Kidney (tissue), 22 donors: ENCODE measurements at places on chromosomes 13 and 19.

- H3K4me3 ChIP-seq, result peak overlapping the region; percentile 83
- no peaks in the 10 kb centered on the region for H3K4me1 ChIP-seq
- peak overlapping the region; percentile 95 for H3K27ac ChIP-seq
- H3K27me3 ChIP-seq, result no peaks in the 10 kb centered on the region
- H3K36me3 ChIP-seq, result no peaks in the 10 kb centered on the region
Observed at GRCh38 chr19:18388960-18389725, 3.2 kb downstream of the GDF15 start.

GRCh38 chr13:50612717-50613116, 230.8 kb downstream of the DLEU7 start:
- no peak overlapping the region for H3K27ac ChIP-seq
- H3K4me3 ChIP-seq, result no peak overlapping the region
- no peak for DNase-seq
- H3K4me1 ChIP-seq, result no peaks in the 10 kb centered on the region
- H3K27me3 ChIP-seq, result no peaks in the 10 kb centered on the region
- H3K36me3 ChIP-seq, result no peaks in the 10 kb centered on the region

DNA sequence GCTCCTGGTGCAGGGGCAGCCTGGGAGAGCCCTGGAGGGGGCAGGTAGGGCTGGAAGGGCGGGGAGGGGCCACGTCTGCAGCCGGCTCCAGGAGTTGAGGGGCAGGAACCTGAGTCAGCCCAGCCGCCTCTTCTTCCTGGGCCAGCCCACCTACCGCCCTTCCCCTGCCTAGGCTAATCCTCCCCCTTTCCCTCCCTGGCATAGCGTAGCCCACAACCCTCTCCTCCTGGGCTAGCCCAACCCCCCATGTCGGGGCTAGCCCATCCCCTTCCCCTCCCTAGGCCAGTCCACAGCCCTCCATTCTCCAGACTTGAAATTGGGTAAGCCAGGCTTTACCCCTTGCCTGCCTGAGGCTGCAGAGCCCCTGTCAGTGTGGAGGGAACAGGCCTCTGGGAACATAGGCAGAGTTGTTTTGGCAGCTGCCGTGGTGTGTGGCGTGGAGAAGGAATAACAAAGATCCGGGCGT, 20.6 kb upstream of the WDR18 start:
- H3K27ac ChIP-seq, result no peak overlapping the region
- H3K4me3 ChIP-seq, result no peak overlapping the region
- H3K36me3 ChIP-seq, result peaks cover 7% of the 10 kb centered on the region
- no peaks in the 10 kb centered on the region for H3K4me1 ChIP-seq

- no peaks in the 10 kb centered on the region for H3K27me3 ChIP-seq
- H3K36me3 ChIP-seq, result no peaks in the 10 kb centered on the region
- peaks cover 57% of the 10 kb centered on the region for H3K4me1 ChIP-seq
- no peak overlapping the region for H3K4me3 ChIP-seq
Observed at GRCh38 chr13:46575301-46575771, 22.4 kb downstream of the LRCH1 start.

DNA sequence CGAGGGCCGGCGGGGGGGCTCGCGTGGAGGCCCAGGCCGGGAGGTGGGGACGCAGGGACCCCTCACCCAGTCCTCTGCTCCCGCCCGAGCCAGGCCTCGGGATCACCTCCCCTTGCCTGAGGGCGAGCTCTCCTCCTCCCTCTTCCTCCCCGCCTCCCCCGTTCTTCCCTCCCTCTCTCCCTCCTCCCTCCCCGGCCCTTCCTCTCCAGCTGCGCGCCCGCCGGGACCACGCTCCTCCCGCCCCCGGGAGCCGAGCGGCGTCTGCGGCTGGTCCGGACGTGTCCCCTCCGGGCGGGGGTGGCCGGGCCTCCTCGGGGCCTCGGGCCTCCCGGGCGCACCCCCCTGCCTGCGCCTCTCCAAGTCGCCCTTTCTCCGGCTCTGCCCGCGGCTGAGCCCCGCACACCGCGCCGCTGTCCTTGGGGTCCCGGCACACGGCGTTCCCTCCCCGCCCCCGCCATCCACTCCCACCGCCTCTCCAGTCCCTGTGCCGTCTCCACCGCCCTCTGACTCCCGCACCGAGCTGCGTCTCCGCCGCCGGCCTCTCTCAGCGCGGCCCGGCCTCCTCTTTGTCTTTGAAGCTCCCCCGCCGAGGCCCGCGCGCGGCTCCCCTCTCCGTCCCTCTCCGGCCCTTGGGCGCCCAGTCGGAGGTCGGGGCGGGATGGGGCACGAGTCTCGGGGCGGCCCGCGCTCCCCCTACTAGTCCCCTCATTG, 5.7 kb downstream of the SOX1 start:
- H3K4me3 ChIP-seq, result no peak overlapping the region
- no peak overlapping the region for H3K27ac ChIP-seq
- no peaks in the 10 kb centered on the region for H3K36me3 ChIP-seq
- peak; percentile 82 for DNase-seq
- peaks cover 68% of the 10 kb centered on the region for H3K27me3 ChIP-seq
- H3K4me1 ChIP-seq, result no peaks in the 10 kb centered on the region

- H3K27me3 ChIP-seq, result no peaks in the 10 kb centered on the region
- no peak for DNase-seq
- H3K4me1 ChIP-seq, result no peaks in the 10 kb centered on the region
Observed at GRCh38 chr13:43864921-43865320, 14.6 kb downstream of the CCDC122 start.

- H3K27me3 ChIP-seq, result no peaks in the 10 kb centered on the region
- no peak overlapping the region for H3K27ac ChIP-seq
- DNase-seq, result no peak
- H3K4me1 ChIP-seq, result no peaks in the 10 kb centered on the region
- no peaks in the 10 kb centered on the region for H3K36me3 ChIP-seq
Observed at GRCh38 chr19:53085496-53085895, 17.7 kb downstream of the ZNF160 start.

GRCh38 chr13:34164582-34164981, 346.6 kb downstream of the RFC3 start:
- H3K4me1 ChIP-seq, result no peaks in the 10 kb centered on the region
- DNase-seq, result peak; percentile 41
- H3K27ac ChIP-seq, result no peak overlapping the region
- H3K4me3 ChIP-seq, result no peak overlapping the region
- H3K36me3 ChIP-seq, result no peaks in the 10 kb centered on the region

GRCh38 chr13:33932769-33933406, 114.9 kb downstream of the RFC3 start:
- no peaks in the 10 kb centered on the region for H3K36me3 ChIP-seq
- no peaks in the 10 kb centered on the region for H3K4me1 ChIP-seq
- no peaks in the 10 kb centered on the region for H3K27me3 ChIP-seq
- no peak overlapping the region for H3K4me3 ChIP-seq
- DNase-seq, result no peak

GRCh38 chr13:83568019-83568418, 314.3 kb downstream of the SLITRK1 start:
- no peak overlapping the region for H3K4me3 ChIP-seq
- no peak overlapping the region for H3K27ac ChIP-seq
- H3K36me3 ChIP-seq, result no peaks in the 10 kb centered on the region
- DNase-seq, result no peak
- no peaks in the 10 kb centered on the region for H3K4me1 ChIP-seq

GRCh38 chr19:44865196-44865767, 19.2 kb downstream of the NECTIN2 start:
- H3K4me1 ChIP-seq, result no peaks in the 10 kb centered on the region
- no peak overlapping the region for H3K4me3 ChIP-seq
- no peaks in the 10 kb centered on the region for H3K27me3 ChIP-seq
- peaks cover 8% of the 10 kb centered on the region for H3K36me3 ChIP-seq

DNA sequence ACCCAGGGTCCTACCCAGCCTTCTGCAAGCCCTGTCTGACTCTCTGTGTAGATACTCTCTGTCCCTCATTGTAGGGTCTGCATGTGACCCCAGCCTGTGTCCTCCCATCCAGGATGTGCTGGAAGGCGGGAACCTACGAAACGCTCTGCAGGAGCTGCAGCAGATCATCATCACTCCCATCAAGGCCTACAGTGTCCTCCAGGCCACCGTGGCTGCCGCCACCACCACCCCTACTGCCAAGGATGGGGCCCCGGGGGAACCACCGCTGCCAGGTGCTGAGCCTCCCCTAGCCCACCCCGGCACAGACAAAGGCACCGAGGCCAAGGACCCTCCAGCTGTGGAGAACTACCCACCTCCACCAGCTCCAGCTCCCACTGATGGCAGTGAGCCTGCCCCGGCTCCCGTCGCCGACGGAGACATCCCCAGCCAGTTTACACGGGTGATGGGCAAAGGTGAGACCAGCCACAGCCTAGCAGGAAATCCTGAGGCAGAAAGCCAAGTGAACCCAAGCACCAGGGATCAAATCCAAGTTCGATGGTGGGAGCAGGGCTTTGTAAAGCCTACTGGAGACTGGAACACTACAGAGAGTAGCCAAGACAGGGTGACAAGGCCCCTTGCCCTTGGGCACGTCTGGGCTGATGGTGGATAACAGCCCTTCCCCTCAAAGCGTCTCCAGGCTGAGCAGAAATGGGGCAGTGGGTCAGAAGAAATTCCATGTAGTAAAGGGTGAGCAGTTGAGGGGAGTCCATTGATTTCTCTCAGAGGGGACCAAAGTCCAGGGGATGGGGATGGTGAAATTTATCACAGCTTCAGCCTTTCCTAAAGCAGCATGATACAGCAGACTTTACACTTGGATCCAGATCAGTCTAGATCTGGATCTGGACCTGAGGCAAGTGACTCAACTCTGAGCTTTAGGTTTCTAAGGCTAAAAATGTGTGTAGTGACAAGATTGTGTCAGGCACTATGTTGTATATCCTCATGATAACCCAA, 13.2 kb downstream of the PAF1 start:
- peaks cover 5% of the 10 kb centered on the region for H3K36me3 ChIP-seq
- H3K4me3 ChIP-seq, result no peak overlapping the region
- no peaks in the 10 kb centered on the region for H3K27me3 ChIP-seq

DNA sequence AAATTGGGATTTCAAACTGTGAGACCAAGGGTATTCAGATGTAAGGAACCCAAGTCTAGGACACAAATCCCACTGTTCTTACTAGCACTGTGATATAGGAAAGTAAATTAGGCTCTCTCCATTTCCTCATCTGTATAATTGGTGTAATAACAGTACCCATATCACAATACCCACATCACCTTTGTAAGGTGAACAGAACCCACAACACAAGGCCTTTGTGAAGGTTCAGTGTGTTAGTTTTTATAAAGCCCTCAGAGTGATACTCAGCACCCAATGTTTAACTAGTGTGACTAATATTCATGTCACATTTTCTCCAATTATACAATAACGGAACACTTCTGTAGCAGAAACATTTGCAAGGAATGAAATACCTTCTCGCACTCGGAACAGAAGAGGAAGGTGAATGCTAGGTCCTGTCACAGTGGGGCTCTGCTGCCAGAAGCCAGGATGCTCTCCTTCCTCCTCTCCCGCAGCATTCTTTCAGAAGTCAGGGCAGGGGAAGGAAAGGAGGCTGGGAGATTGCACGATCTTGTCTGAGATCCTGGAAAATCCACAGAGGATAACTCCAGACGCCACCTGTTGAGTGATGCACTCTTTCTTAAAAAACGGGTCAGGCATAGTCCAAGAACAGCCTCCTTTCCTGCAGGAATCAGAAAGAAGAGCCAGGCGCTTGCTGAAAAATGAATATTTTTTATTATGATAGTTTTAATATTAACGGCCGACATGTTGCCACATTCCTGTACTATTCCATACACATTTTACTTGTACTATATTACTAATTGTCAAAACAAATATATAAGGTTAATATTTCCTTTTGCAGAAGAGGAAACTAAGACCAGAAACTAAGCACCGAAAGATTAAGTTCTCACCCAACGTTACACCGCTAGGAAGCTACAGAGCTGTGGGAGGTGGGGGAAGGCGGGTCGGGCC, 762 bp downstream of the ZNF45 start:
- peaks cover 16% of the 10 kb centered on the region for H3K36me3 ChIP-seq
- DNase-seq, result no peak
- no peaks in the 10 kb centered on the region for H3K27me3 ChIP-seq
- peak overlapping the region; percentile 91 for H3K4me3 ChIP-seq
- H3K27ac ChIP-seq, result peak overlapping the region; percentile 82

DNA sequence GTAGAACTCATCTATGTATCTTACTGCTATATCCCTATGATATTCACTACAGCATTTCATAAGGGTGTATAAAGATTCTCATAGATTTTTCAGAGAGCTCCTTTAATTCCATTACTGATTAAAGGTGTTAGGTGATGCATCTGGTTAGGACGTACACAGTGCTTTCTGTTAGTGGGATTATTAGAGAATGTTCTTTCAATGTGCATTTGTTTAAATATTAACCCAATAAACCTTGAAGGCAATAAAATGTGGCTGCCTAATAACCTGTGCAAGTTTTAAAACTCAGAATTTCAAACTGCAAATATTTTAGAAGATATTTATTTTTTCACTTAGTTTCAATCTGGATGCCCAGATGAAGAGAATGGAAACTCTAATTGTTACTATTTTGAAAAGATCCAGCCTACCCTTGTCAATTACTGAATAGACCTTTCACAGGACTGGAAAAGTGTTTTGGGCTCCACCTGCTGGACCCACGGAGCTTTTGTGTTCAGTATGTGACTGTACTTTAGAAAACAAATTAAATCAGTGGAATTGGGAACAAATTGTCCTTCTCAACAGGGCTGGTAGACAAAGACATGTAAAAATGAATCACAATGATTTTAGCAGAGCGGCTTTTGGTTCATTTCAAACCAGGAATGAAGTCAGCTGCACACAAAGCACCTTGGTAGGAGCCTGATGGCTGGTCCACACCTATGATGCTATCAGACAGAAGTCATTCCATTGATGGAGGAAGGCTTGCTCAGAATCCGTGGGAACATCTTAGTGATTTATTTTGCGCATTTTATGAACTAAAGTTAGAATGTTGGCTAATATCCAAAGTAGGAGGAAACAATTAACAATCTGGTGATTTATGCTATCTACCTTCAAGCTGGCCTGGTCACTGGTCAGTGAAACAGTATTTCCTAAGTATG, 89.4 kb upstream of the RAP2A start:
- H3K27ac ChIP-seq, result peak overlapping the region; percentile 67
- no peak overlapping the region for H3K4me3 ChIP-seq
- H3K4me1 ChIP-seq, result no peaks in the 10 kb centered on the region
- peaks cover 22% of the 10 kb centered on the region for H3K36me3 ChIP-seq
- no peaks in the 10 kb centered on the region for H3K27me3 ChIP-seq
- peak; percentile 62 for DNase-seq

DNA sequence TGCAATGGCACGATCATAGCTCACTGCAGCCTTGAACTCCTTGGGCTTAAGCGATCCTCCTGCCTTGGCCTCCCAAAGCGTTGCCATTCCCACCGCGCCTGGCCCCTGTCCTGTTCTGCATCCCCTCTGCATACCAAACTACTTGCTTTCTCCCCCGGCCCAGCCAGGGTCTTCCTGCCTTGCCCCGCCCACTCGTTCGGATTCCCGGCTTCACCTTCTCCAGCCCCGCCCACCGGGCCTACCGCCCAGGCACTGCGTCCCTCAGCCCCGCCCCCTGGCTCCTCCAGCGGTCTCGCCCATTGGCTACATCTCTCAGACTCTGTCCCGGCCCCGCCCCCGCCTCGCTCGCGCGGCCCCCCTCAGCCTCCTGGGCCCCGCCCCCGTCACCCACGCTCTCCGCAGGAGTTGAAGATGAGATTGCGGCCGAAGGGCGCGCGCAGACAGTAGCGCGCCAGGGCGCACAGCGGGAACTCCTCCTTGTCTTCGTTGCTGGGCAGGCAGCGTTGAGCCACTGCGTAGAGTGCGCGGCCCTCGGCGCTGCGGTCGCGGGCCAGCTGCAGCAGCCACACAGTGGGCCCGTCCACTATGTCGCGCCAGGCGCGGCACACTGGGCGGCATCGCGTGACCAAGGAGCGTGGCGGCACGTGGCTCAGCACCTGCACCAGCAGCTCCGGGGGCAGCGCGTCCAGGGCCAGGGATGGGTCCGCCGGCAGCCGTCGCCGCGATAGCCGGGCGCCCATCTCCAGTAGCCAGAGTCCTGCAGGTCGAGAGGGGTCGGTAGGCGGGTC, 19.0 kb downstream of the MRPS12 start:
- H3K27ac ChIP-seq, result no peak overlapping the region
- no peaks in the 10 kb centered on the region for H3K27me3 ChIP-seq
- peak overlapping the region; percentile 48 for H3K4me3 ChIP-seq

GRCh38 chr19:4197625-4198466, 15.4 kb downstream of the ANKRD24 start:
- no peak overlapping the region for H3K27ac ChIP-seq
- DNase-seq, result no peak
- H3K36me3 ChIP-seq, result no peaks in the 10 kb centered on the region
- H3K4me3 ChIP-seq, result no peak overlapping the region
